ENCODE measurements at places on chromosomes 7 and 10. TPM values are rescaled to one million over a fixed set of nuclear protein-coding genes. Genes with fewer than 3 reads are reported as not detected.

DNA sequence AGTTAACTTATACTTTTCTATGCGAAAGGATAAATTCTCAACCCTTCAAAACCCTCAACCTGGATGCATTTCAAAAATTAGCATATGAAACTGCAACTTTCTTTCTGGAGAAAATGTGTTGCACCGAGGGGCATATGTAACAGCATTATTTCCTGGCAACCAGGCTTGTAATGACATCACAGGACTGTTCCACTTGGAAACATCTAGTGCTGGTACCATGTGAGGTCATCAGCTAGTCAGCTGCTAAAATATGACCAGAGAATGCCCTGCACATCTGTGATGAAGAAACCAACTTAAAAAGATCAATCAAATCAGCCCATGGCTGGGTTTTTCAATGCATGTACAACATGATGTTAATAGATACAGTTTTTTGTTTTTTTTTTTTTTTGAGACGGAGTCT, 40.0 kb downstream of the FGFR2 start:
- DNase-seq = no peak

- peak; percentile 97 for DNase-seq
These were observed 7.9 kb upstream of the HOXA2 start for GRCh38 chr7:27110186-27111031.

DNA sequence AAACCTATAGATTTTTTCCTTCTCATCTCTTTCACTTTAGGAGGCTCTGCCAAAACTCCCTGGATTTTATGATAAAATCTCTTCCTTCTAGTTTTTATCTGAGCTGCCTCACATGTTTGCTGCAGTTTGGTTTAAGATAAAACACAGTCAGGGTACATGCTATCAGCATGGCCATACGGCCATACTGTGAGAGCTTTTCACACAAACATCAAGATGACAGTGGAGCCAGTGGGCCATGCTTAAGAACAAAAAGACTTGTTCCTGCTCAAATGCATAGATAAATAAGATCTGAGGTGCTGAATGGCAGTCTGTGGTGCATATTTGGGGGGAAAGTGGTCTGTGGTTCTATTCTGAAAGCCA, 91.0 kb downstream of the ELMO1 start:
- no peak for DNase-seq

DNA sequence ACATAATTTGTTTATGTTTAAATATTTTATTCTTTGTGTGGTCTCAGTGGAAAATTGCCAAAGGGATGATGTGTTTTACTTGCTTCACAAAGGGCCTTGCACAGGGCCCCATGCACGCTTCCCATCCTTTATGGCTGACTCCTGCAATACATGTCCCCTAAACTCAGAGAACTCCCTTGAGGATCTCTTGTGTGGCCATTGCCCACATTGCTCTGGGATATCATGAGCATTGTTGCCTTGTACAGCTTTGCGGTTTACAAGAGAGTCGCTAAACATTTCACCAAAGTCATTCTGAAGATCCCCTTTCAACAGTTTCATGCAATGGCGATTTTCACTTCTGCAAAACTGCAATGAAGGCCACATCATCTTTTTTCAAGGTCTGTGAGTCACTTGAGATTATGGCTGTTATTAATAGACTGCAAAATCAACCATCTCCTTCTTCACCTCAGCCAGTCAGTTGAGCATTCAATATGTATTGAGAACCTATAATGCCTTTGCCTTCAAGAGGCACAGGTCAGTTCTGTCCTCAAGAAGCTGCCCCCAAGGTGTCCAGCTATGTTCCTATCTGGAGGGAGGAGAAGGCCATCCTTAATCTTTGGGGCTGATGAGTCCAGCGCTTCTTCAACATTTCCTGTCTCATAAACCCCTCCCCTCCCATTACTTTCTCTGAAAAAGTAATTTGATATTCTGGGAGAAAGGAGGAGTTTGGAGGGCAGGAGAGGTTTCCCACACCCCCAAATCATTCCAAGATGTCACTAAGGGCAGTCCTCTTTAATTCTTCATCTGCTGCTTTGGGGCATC, 108.1 kb downstream of the CCDC71L start:
- DNase-seq = no peak

DNA sequence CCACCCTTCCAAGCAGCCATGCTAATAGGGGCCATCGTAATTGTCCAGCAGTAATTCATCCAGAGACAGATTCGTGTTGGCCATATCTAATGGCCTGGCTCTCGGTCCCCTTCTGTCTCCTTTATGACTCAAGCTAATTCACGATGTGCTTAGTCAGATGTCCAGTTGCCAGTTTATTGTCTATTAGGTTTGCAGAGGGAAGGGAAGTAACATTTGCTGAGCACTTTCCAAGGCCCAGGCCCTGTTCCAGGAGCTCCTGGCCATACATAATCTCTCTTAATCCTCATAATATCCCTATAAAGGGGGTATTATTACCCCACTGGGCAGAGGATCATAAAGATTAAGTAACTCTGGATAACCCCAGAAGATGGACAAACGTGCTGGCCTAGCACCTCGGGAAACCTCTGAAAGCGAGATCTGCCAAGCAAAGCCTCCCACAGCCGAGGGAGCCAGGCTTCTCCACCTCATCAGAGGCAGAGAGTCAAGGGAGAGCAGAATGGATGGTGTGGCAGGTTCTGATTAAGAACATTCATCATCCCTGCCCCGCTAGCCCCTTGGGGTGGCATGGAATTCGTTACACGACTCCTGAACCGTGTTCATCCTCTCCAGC, 153.7 kb downstream of the PLXNA4 start:
- peak; percentile 61 for DNase-seq

- DNase-seq = no peak
These were observed 30.5 kb upstream of the VWDE start for GRCh38 chr7:12434012-12434642.

DNA sequence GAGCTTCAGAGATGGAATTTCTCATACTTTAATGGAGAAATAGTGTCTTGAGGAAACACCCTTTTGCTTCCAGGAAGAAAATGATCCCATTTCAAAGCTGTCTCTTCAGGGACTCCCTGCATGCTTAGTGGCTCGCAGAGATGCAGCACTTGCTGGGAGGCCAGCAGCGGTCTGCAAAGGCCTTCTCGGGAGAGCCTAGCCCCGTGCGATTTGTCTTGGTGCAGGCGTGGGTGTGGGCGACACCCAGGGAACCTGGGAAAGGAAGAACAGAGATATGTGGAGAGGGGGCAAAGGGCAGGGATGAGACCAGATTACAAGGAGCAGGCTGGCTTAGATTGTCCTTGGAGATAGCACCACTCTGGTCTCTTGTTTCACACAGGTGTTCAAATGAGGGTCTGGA, 352.3 kb upstream of the PODXL start:
- DNase-seq = no peak

GRCh38 chr10:91127341-91128082, 93.0 kb upstream of the PCGF5 start:
- no peak for DNase-seq

DNA sequence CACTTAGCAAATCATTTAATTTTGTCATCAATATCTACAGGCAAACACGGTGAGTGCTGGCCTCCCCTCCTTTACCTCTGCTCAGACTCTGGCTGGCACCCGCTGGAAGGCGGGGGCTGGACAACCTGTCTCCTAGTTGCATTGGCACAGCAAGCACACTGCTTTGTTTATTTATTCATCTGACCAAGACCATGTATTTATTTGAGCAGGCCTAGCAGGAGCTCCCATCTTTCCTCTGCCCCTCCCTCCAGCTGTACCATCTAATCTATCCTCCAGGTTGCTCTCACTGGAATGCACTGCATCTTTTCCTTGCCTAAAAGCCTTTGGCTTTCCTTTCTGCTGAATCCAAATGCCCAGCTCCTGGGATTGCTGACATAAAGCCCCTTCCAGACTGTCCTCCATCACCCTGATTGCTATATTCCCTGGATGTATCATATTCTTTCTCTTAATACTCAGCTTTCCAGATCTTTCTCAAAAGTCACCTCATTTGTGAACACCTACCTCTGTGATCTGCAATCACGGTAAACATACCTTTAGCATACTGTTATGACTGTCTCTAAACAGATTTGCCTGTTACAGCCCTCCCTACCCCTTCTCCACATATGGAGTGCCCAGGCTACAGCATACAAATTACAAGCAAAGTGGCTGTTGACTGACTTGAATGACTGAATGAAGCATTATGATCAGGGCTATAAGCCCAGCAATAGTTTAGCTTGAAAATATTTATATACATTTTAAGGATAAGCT, 9.6 kb downstream of the ELMO1 start:
- no peak for DNase-seq

- no peak for DNase-seq
These were observed 252.2 kb downstream of the NSUN6 start for GRCh38 chr10:18399158-18399557.

GRCh38 chr10:83764666-83765065, 374.6 kb upstream of the GHITM start:
- DNase-seq = peak; percentile 98

DNA sequence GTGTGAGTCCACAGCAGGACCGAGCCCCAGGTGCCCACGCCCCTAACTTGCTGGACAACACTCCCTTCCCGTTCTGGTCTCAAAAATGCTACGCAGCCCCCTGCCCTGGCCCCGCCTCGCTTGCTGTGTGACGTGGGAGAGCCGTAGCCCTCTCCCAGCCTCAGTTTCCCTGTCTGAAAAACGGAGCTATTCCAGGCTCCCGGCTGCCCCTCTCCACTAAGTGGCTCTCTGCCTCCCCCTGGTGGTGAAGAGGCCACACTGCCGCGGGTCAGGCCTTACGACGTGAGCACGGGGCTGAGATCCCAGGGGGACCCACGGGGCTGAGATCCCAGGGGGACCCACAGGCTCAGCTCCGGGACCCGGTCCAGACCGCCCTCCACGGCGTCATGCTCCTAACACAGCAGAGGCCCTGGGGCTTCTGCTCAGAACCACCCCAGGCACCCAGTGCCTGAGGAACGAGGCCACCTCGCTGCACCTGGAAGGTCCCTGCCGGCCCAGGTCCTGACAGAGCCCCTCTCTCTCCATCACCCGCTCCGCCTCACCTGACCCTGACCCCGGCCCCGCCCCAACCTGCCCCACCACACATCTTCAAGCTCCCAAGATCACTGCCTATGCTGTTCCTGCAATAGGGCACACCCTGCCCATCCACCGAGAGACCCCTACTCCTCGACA, 26.7 kb downstream of the MICALL2 start:
- no peak for DNase-seq

DNA sequence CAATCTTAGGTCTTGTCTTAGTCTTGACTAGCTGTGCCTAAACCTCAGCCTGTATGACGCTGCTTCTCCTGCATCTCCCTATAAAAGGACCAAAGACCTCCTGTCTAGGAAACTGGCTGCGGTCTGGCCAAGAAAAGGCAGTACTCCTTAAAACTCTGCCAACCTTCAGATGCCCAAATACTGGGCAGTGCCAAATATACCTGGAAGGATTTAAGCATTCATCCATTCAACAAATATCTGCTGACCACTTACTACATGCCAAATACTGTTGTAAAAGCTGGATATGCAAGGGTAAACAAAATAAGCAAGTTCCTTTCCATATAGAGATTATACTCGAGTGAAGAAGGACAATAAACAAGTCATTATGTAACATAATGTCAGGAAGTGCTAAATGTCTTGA, 135.8 kb downstream of the HBP1 start:
- no peak for DNase-seq

DNA sequence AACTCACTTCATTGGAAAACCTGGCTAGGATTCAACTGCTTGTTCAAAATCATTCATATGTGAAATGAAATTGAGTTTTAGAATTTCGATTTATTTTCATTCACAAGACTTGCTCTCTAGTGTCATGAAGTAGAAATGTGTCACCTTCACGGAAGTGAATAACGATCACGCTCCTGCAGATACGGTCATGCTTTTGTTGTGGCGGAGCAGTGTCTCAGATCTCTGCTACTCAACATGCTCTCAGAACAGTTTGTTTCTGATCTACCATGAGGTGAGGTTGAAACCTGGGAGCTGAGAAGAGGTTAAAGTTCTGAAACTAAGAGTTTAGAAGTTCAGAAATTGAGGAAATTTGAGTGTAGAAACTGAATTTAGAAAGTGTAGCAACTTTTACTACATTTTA, 13.8 kb upstream of the PITRM1 start:
- DNase-seq = no peak

- no peak for DNase-seq
These were observed 3.9 kb upstream of the PURB start for GRCh38 chr7:44889086-44889781.

DNA sequence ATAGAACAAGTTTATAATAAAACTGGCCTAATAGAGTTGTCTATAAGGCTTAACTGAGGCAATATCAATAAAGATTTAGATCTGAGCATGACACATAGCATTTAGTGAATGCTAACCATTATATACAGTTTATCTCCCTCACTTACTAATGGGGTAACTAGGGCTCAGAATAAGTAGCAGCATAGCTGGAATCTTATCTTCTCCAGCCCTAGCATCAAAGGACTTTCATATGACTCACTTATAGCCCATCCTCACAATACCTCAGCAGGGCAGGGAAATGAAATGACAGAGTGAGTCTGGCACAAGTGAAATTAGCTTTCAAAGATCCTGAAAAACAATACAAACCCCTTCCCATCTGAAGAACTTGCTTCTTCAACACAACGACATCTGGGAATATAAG, 362.9 kb downstream of the KIF20B start:
- peak; percentile 60 for DNase-seq

- no peak for DNase-seq
These were observed at the start of gene VIPR2 for GRCh38 chr7:159144758-159145489. VIPR2 (minus strand) TSS chr7:159144867; CDS start chr7:159144771, 96 bp downstream.

DNA sequence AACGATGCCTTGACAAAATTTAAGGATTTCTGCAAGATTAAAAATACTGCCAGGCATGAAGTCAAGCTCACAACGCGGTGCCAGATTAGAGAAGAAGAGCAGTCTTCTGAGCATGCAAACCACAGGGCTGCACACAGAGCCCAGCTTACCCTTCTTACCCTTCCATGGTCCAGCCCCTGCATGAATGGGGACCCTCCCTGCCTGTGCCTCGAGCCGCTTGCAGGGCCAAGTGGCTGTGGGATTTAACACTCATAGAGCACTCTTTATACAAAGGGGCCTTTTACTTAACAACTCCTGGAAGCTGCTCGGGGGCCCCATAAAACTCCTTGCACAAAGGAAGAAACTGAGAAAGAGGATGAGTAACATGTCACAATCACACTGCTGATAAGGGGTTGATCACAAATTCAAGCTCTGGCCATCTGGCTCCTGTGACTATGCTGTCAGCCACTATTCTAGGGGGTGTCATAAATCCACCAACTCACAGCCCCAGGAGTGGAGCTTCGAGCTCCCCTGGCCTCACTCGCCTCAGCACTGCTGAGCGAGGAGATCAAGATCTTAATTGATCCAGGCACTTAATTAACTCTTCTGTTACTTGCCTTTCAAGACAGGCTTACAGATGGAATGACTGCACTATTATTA, 514.8 kb downstream of the TNS3 start:
- no peak for DNase-seq

GRCh38 chr7:47292832-47293309, 289.0 kb downstream of the TNS3 start:
- peak; percentile 60 for DNase-seq

Gene SDK1
- 4.2 TPM for total RNA-seq

Gene TWIST1
- total RNA-seq = 5.7 TPM

Gene NRF1
- total RNA-seq = 12.7 TPM

Gene PDE6C
- not detected for total RNA-seq

Gene HYAL4
- total RNA-seq = not detected

Gene TRIL
- 0.72 TPM for total RNA-seq

Gene GTF2IRD1
- 20.4 TPM for total RNA-seq

Gene SUN3
- total RNA-seq = not detected

All from astrocyte (in vitro differentiated cells and primary cell).